AG09319 (cell line): ENCODE measurements at places on chromosomes 7 and 10.

DNA sequence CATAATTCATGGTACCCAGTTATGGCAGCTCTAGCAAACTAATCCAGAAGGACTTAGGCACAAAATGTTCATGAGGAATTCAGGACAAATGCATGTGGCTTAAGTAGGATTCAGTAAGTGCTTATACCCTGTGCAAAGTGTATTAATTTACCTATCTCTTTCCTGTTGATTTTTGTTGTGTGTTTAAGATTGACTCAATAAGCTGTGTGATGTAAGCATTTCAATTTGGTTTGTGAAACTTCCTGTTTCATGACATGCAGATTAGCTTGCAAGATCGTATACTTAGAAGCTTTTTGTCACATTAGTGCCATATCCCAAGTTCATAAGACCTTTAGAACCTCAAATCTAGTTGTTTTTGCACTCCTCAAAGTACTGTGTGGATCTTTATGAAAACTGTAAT is 416.7 kb downstream of the ARL4A start:
- DNase-seq: no peak

DNA sequence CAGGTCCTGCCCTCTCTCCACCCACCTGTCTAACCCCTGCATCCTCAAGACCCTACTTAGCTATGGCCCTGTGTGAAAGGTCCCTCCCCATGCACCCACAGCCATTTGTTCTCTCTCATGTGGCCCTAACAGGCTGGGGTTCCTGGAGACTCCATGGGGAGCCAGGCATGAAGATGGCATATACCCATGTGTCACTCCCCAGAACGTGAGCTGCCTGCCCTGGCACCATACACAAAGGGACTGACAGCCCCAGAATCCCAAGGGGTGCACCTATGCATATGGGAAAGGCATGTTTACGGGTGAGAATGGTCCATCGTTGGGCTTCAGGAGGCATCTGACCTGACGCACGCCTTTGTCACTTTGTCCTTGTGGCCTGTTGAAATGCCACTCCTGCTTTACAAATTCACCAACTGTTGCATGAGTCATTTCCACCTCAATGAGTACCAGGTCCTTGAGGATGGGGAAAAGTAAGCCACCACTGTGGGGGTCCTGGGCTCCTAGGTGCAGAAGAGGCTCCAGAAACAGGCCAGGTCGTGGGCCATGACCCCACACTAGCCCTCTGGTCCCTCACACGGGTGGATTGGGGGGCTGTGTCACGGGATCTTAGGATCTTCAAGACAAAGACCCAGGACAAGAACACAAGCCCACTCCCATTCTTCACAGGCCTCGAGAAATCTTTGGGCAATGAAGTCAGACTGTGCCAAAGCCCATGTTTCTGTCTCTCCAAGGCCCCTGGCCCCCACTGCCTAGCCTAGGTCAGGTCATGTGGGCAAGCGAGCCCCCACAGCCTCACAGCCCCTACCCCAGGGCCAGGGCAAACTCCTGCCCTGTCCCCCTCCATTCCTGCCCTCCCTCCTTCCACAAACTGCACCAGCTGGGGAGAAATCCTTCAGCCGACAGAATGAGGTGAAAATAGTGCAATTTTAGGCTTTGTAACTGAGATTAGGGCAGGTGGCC is 8.6 kb downstream of the GPRIN2 start:
- no peak for DNase-seq

- DNase-seq: peak; percentile 59
Measured at GRCh38 chr7:3267966-3268690, 32.9 kb upstream of the SDK1 start.

GRCh38 chr10:30435073-30435422 is 1.1 kb downstream of the MAP3K8 start:
- no peak for DNase-seq

- no peak for DNase-seq
Measured at GRCh38 chr10:57992321-57993077, 275.2 kb downstream of the IPMK start.

- peak; percentile 67 for DNase-seq
Measured at GRCh38 chr7:151599401-151600227, 79.9 kb upstream of the RHEB start.

DNA sequence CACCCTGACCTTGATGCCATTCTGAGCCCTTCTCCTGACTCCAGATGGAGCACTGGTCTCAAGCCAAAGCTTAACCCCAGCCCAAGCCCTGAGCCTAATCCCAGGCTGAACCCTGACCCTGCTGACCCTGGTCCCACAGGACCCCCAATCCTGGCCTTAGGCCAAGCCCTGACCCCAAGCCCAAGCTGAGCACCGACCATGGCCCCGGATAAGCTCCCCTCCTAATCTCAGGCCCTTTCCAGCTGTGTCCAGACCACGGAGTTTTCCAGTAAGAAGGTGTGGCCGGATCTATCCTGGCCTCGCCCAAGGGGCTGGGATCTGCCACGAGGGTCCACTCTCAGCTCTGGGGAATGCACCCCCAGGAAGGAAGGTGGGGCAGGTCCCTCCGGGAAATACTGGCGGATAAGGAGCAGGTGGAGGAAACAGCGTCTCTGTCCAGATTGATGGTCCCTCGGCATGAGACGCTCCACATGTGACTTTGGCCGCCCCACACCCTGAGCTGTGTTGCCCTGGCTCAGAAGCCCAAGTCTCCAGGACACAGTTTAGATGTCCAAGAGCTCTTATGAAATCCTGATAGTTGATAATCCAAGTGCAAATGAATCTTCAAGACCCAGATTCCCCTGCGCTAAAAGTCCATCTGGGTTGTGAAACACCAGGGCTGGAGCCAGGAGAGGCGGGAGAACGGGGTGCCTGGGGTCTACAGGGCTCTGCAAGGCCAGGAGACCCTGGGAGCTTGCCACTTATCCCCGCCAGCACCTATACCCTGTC is 10.4 kb downstream of the ELN start:
- DNase-seq: no peak

GRCh38 chr10:23742807-23743206 is 303.9 kb downstream of the OTUD1 start:
- DNase-seq: no peak

GRCh38 chr7:115937960-115938359 is 92.6 kb downstream of the TFEC start:
- DNase-seq: no peak
